ENCODE measurements at places on chromosomes 5 and 9.

DNA sequence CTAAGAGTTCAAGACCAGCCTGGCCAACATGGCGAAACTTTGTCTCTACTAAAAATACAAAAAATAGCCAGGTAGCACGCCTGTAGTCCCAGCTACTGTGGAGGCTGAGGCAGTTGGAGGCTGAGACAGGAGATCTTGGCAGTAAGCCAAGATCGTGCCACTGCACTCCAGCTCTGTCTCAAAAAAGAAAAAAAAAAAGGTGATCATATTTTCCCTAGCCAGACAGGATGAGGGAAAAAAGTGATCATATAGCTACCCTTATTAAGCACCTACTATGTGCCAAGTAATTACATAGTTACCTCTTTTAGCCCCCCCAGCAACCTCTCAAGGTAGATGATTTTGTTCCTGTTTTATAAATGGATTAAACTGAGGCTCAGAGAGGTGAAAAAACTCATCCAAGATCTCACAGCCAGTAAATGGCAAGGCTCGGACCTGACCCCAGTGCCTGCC is 18.1 kb upstream of the RPL26L1 start:
- peak; percentile 34 for DNase-seq

DNA sequence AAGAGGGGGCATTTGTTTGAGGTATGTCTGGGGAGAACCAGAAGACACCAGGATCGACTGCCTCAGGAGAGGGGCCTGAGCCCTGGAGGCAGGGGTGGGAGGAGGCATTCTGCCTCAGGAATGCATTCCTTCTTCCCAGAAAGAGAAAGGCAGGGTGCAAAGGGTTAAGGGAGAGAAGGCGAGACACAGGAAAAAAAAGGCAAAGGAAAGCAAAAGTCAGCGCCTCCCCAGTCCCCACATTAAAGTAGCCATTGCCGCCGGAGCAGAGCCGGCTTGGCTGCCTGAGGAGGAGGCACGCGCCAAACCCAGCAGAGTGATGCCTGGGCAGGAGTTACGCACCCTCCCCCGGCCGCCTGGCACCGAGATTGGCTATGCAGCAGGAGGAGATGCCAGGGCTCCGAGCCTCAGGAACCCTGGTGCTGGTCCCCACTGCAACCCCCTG is 123.8 kb upstream of the PHYKPL start:
- peak; percentile 45 for DNase-seq

DNA sequence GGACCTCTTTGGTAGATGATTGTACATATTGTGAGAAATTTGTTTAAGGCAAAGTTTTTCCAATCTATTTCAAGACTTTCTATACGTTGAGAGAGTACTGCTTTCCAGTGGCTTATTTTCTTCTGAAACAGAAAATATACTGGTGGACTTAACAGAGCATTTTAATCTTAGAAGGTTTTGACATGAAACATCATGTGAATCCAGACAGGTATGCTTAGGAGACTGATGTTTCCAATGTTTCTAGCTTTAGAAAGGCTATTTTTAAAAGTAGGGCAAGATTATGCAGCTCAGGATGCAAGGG is 71.0 kb downstream of the PIK3R1 start:
- no peak for DNase-seq

GRCh38 chr5:150209099-150209635 is 19.3 kb downstream of the SLC6A7 start:
- peak; percentile 76 for DNase-seq
